Mucosa of gallbladder (tissue), 1 donor: ENCODE measurements at places on chromosomes 12 and 14. TPM values are rescaled to one million over a fixed set of nuclear protein-coding genes. Genes with fewer than 3 reads are reported as not detected.

- no peak for DNase-seq
Measured at GRCh38 chr12:123996581-123996980, 23.6 kb downstream of the ZNF664 start.

DNA sequence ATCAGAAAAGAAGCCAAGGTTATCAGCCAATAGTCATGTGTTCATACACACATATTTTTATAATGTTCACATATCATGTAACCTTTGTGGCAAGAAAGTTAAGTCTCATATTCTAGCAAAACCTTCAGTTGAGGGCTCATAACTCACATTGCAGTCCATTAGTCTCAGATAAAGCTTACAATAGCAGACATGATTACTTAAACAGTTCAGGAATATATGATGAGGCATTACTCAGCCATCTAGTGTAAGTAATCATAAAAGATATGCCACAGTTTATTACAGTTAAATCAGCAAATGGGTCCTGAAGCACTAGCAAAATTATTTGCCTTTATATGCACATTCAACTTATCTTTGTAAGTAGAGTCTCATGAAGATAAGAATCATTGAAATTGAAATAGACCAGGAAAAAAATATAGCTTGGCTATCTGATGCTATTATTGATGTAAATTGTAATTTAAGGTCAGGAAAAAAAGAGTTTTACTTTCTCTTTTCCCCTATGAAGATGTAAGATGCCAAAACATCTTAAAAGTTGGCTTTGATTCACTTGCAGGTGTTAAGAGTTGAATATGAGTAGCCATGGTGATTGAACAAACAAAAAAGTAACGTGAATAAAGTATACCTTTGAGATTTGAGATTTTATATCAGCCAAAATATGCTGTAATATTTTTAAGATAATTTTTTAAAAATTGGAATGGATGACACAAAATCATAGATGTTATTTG is 537.0 kb downstream of the SLC6A15 start:
- DNase-seq: no peak

DNA sequence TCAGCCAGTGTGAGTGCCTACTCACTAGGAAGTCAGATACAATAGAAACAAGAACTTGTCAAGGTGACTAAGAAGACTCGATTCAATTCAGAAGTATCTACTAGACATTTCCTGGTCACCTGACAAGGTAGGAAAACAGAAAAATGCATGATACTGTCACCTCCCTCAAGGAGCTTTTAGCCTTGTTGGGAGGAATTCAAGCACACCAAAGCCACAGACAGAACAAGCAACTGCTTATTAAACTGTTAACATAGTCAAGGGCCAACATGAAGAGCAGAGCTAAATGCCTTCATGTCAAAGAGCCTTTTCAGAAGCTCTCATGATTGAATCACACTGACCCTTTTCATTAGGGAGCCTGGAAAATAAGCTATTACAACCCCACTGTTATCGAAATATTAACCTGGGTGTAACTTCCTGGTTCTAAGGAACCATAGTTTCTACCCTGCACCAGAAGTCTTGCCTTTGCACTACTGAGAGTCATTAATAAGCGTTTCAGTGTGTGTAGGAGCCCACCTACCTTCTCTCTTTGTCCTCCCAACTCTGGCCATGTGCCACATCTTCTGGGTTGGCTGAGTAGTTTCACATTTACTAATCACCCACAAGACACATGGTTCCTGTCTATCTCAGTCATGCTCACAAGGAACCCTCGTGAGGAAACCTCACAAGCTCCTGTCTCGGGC is 31.0 kb upstream of the LGALS3 start:
- peak; percentile 57 for DNase-seq

GRCh38 chr12:92438641-92439419 is 264.0 kb upstream of the PLEKHG7 start:
- no peak for DNase-seq

GRCh38 chr14:54676812-54677708 is 110.1 kb downstream of the SAMD4A start:
- DNase-seq: peak; percentile 40

GRCh38 chr12:17352164-17352563 is 737.8 kb downstream of the RERGL start:
- DNase-seq: no peak

DNA sequence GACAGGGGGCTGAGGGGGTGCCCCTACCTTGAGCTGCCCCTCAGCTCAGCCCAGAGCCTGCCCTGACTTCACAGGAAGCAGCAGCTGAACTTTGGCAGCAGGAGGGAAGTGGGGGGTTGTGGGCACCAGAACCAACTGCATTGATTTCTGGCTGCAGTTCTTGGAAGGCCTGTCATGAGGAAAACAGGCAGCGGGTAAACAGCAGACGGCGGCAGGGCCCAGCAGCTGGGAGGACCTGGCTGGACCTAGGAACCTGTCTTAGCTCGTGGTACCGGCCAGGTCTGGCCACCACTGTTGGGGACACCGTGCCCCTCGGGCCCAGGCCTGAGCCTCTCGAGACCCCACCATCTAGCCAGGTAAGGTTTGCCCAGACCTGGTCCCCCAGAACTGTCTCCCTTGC is 154.2 kb upstream of the MYL2 start:
- DNase-seq: peak; percentile 28

Gene TAC3
- total RNA-seq: 0.52 TPM
